Frontal cortex (tissue), 4 donors: ENCODE measurements at places on chromosomes 12 and 14.

DNA sequence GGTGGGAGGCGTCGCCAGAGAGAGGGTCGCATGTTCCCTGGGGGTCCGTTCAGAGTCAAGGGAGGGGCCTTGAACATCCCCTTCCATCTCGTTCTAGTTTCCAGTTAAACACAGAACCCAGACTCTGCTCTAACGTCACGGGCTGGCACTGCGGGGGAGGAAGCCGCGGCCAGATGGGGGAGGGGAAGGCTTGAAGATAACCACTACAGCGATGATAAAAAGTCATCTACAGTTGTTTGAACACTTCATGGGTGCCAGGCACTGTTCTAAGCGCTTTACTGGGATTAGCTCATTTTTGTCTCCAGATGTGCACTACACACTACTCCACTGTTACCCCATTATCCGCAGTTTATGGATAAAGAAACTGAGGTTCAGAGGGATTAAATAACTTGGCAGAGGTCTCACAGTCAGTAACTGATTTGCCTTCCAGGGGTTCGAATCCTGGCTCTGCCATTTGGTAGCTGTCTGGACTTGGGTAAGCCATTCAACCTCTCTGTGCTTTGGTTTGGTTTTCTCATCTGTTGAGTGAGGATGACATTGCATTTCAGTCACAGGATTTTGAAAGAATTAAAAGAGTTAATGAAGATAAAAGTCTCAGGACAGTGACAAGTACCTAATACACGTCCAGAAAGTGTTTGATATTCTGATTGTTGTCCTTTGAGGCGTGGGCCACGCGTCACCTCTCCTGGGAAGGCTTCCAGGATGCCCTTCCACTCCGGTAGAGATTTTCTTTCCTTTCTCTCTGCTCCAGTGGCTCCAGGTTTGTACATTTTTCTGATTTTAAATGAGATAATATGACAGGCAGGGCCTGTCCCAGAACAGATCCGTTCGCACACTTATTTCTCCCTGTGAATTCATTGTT is 798 bp upstream of the RASAL1 start:
- DNase-seq: peak; percentile 71

DNA sequence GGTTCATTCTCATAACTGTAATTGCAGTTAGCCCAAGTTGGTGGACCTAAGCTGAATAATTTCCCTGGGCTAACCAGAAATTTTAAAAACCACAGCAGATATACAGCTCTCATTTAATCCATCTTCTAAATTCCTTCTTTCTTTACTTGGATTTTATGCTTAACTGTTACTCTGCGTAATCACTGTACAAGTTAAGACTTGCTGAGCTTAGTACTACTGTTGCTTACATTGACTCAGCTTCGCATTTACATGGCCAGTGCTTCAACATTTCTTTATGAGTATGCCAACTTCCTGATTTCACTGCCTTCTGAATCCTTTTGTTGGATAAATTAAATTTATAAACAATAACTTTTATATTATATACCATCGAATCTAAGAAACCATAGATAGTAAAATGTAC is 147.4 kb downstream of the SLC38A4 start:
- no peak for DNase-seq

GRCh38 chr12:6292606-6293005 is 17.9 kb upstream of the PLEKHG6 start:
- DNase-seq: no peak

- DNase-seq: no peak
Observed at GRCh38 chr12:46669720-46670119, 156.1 kb downstream of the SLC38A4 start.

GRCh38 chr14:39939023-39939422 is 506.8 kb upstream of the FBXO33 start:
- DNase-seq: no peak

- no peak for DNase-seq
Observed at GRCh38 chr12:8629486-8630033, 16.9 kb upstream of the AICDA start.

GRCh38 chr12:41891226-41891625 is 253.4 kb downstream of the GXYLT1 start:
- no peak for DNase-seq

- DNase-seq: no peak
Observed at GRCh38 chr14:104460791-104461651, 118.5 kb upstream of the C14orf180 start.

DNA sequence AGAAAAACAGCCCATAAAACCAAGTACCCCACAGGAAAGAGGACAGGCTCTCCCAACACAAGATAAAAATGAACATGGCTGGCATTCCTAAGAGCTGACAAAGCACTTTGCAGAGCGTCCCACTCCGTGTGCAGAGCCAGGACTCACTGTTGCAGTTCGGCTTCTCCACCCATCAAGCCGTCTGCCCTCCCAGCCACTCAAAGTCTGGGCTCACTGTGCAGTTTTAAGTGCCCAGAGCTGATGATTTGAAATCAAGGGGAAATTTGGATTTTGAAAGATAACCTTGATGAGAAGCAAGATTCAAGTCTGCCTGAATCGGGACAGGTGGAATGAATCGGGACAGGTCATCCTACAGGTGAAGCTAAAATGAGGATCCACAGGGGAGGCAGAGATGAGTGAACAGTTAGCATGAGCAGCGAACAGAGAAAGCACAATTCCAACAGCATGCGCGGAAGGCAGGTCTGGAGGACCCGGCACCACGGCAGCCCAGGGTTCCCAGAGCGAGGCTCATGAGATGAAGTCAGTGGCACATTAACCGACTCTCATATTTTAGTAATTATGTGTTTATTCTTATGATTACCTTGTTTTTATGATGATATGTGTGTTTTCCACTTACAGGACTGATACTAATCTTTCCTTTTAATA is 39.8 kb upstream of the GPR68 start:
- DNase-seq: no peak

- no peak for DNase-seq
Observed at GRCh38 chr14:87643005-87643404, 350.0 kb downstream of the GALC start.

GRCh38 chr12:44384136-44384535 is 492.0 kb downstream of the NELL2 start:
- DNase-seq: no peak

GRCh38 chr12:41866878-41867430 is 277.7 kb downstream of the GXYLT1 start:
- no peak for DNase-seq

DNA sequence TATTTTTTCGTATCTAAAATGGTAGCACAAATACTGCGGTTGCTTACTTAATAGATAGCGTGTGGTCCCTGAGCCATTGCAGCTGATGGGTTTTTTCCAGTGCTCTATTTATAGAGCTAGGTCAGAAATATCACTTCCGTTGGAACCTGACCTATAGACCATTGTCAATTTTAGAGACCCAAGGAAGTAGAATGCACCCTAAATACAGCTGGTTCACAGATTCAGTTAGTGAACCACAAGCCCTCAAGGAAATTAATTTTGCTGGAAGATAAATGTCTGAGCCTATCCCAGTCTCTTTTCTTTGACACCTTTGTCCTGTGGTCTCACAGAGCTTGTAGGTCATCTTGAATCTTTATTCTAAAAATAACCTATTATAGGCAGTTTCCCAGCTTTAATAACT is 391.0 kb downstream of the ZFP36L1 start:
- no peak for DNase-seq

DNA sequence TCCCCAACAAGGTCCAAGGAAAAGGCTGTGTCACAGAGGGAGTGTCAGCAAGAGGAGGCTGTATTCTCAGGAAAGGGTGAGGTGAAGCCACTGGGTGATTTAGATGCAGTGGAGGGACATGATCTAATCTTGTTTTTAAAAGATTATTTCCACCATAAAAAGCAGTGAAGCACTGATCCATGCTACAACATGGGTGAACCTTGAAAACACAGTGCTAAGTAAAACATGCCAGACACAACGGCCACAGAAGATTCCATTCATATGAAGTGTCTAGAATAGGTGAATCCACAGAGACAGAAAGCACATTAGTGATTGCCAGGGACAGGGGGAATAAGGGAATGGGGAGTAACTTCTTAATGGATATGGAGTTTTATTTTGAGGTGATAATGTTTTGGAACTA is 12.8 kb downstream of the RITA1 start:
- DNase-seq: no peak

DNA sequence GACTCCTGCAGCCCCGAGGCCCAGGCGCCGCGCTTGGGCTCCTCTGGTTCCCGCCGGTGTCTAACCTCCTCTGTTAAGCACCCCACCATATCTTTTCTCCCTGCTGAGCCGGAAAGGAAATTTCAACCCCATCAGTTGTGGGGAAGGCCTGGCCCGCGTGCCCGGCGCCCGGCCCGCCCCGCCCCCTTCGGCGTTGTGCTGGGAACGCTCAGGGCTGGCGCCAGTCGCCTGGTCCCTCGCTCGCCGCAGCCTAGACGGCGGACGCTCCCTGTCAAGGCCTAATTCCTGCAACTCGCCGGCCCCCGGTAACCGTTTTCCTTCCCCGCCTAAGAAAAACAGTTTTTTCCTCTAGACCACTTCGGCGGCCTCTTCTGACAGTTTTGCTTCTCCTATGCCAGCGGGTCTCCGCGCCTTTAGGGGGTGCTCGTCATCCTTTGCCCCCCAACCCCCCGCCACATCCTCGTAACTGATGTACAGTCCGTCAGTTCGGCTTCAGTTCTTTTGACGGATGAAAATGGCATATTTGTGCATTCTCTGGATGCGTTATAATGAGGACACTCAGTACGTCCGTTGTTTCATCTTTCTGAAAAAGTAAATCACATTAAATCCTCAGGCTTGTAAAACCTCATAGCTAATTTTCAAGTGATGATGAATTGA is 506 bp upstream of the NAP1L1 start:
- no peak for DNase-seq

DNA sequence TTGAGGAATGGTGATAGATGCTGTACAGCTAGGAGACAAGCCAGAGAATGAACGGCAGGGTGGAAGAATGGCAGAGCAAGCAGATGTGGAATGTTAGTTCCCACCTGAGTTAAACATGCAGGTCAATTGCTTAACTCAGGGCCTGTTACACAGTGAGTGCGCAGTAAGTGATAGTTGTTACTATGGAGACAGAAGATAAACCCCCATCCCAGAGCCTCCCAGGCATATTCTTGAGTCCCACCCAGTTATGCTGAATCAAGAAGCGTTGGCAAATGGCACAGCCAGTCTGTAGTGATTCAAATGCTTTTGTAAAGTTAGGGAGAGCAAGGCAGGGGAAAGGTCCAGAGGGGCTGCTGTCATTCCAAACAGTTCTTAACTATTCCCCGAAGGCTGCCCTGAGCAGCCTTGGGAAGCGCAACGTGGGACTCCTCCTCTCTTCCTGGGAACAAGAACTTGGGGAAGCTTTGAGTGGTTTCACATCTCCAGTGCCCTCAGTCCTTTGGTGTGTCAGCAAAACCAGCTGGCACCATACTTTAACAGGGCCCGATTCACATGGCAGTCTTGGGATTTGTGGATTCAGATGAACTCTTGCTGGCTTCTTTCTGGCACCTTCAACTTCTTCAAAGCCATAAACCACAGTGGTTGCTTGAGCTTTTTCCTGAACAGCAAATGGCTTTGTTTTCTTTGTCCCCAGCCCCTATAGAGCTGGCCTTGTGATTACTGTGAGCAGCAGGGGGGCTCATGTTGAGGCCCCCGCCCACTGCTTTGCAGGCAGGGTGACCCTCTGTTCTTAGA is 66.4 kb downstream of the PPM1A start:
- DNase-seq: no peak

GRCh38 chr12:112198120-112198733 is 72.9 kb downstream of the TRAFD1 start:
- DNase-seq: peak; percentile 64

- no peak for DNase-seq
Observed at GRCh38 chr12:1977109-1977508, 27.1 kb downstream of the DCP1B start.

DNA sequence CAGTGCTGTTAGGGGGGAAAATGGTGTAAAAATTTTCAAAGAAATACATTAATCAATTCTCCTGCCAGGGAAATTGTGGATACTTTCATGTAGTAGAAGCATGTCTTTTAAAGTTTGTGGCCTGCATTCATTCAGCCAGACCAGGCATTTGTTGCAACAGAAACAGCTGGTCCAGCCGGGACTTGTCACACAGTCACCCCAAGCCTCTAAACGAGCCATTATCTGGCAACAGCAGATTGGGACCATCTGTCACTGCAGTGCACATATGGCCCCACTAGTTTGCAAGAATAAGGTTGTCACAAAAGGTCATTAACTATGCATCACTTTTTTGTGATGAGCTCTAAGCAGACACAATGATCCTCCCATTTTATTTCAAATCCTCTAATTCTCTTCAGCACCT is 193.9 kb downstream of the PHLDA1 start:
- no peak for DNase-seq

DNA sequence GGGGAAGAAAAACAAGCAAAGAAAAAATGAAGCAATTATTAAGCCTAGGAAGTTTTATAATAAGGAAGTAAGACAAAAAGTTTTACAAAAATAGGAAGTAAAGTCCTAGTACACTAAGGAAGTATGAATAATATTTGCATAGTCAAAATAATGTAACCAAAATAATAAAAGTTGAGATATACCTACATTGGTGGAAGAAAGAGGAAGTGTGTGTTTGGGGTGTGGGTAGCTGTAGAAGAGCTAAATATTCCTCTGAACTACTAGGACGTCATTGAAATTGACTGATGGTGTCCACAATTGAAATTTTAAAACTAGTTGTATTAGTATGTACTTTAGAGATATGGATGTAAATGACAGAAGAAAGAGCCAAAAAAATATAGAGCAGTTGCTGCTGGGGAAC is 228.4 kb upstream of the OTX2 start:
- DNase-seq: no peak

DNA sequence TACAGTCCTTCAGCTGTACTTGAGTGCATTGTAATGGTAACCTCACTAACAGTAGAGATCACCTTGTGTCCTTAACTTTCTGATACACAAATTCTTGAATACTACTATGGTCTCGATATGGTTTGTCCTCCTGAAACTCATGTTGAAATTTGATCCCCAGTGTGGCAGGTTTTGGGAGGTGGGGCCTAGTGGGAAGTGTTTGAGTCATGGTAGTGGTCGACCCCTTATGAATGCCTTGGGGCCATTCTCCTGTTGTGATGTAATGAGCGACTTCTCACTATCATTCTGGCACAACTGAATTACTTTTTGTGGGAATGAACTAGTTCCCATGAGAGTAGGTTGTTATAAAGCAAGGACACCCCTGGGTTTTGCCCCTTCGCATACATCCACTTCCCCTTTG is 52.3 kb downstream of the IPO8 start:
- DNase-seq: no peak

GRCh38 chr14:104865631-104866441 is 768 bp downstream of the CEP170B start:
- DNase-seq: peak; percentile 82

- DNase-seq: no peak
Observed at GRCh38 chr14:104239185-104239775, 100.9 kb downstream of the KIF26A start.

GRCh38 chr14:100555436-100556139 is 31.6 kb downstream of the BEGAIN start:
- no peak for DNase-seq
